ENCODE measurements at places on chromosomes 5 and 9. TPM values are rescaled to one million over a fixed set of nuclear protein-coding genes. Genes with fewer than 3 reads are reported as not detected.

The RXFP3 gene
- total RNA-seq, result not detected

The PCDHAC2 gene
- total RNA-seq, result not detected

The SLC6A3 gene
- total RNA-seq, result not detected

The C9orf50 gene
- not detected for total RNA-seq

The HAPLN1 gene
- total RNA-seq, result not detected

The RNF180 gene
- not detected for total RNA-seq

The ANKRD34B gene
- total RNA-seq, result not detected

The PCDHGC4 gene
- total RNA-seq, result not detected
